ENCODE measurements at places on chromosomes 4 and X. TPM values are rescaled to one million over a fixed set of nuclear protein-coding genes. Genes with fewer than 3 reads are reported as not detected.

DNA sequence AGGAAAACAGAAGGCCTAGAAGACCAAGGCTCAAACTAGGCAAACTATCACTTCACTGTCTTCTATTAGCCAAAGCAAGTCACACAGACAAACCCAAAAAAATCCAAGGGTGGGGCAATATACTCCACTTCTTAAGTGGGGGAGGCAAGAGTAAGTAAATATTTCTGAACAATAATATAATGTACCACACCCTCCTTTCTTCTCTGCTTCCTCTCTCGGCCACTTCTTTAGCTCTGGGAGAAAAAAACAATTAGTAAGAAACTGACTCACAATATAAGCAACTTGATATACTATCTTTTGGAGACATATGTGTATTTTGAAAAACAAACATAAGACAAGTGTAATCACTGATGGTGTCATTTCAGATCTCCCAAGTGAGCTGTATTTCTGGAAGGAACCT is 14.8 kb downstream of the DCAF8L1 start:
- no peak for DNase-seq

DNA sequence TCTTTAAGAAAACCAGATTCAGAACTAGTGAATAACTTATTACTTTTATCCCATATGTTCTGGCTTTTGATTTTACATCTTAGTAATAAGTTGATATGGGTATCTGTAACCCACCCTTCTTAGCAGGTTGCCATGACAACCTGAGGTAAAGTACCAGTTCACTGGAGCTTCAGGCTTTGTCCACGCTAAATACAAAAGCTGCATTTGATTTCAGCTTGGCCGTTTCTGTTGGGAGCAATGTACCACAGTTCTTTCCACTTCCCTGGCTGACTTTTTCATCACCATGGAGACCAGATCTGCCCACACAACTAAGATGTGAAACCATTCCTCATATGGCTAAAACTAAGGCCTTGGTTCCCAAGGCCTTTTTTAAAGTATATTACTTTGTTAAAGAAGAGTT is 26.1 kb downstream of the KLHL34 start:
- DNase-seq, result no peak

DNA sequence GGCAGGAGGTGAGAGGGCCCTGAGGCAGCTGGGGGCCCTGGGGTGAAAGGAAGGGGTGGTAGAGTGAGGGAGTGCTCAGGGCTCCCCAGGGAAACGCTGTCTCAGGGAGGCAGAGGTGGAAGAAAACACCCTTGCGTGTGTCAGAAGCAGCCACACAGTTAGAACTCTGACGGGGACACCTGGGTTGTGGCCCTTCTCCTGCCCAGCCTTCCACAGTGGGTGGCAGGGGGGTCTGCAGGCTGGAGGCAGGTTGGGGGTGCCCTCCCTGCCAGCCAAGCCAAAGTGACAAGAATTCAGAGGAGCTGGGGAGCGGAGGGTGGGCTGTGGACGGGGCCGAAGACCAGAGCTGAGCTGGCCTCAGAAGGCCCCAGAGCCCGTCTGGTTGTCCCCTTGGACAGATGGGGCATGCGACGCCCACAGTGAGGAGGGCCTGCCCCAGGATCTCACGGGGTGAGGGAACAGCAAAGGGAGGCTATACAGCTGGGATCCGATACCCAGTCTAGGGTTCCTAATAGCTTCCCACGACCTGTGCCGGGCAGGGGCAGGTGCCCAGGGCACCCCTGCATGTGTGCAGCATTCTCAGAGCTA is 105.2 kb upstream of the ADRA2C start:
- no peak for DNase-seq

DNA sequence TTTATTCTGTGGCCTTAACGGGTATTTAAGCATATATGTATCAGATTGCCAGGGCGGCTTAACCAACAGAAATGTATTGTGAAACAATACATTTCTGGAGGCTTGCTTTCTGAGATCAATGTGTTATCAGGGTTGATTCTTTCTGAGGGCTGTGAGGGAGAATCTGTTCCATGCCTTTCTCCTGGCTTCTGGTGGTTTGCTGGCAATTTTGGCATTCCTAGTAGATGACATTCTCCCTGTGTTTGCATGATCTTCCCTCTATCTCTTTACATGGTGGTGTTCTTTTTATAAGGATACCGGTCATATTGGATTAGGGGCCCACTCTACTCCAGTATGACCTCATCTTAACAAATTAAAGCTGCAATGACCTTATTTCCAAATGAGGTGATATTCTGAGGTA is 16.9 kb upstream of the CEP135 start:
- DNase-seq, result no peak

GRCh38 chr4:142396279-142396678 is 449.8 kb downstream of the INPP4B start:
- no peak for DNase-seq

DNA sequence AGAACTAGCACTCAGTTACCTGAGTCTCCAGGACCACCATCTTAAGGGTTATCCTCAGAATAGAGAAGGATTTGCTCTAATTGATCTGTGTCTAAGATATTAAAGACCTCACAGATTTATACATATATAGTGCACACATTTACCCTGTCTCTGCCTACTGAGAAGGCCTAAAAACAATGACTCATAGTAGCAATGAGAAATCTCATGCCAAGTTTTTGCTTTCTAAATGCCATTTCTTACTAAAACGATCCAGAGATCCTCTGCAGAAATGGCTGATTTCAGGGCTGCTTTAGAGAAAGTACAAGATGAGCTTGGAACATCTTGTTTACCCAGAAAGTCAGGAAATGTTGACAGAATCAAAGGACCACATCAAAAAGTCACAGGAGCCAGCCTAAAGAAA is 79.1 kb upstream of the INPP4B start:
- DNase-seq, result no peak

DNA sequence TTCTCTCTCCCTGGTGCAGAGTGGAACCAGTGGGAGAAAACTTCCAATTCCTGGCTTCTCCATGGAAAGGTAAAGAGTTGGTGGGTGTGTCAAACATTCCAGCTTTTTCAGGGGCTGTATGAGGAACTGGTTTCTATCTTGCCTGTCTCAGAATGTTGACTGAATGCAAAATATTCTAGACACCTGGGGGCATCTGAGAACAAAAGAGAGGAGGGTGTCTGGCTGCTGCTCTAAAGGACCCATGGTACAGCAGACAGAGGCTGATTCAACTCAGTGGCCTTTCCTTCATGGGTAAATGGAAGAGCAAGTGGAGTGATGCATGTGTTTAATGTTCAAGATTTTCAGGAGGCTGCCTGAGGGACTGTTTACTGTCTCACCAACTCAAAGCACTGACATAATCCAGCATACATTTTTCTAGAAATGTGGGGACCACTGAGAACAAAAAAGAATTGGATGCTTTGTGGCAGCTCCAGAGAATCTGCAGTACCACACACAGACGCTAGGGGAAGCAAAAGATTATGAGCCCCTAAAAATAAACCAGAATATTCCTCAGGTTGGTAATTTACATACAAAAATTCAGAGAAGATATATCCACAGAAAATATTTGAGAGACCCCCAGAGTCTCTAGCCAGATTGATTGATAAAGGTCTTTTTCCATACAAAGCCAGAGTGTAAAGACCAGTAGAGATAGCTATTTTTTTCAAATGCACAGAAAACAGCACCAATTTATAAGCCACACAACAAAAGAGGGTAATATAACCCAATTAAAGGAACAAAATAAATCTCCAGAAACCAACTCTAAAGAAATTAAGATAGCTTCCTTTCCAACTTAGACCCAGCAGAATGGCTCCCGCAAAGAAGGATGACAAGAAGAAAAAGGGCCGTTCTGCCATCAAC is 48.0 kb upstream of the STARD8 start:
- DNase-seq, result peak; percentile 10

- DNase-seq, result no peak
These were observed 41.7 kb downstream of the LIN54 start for GRCh38 chr4:82968972-82969371.

Gene KDR
- 0.13 TPM for total RNA-seq

- DNase-seq, result no peak
These were observed 851.9 kb upstream of the FRG1 start for GRCh38 chr4:189088780-189089179.

- no peak for DNase-seq
These were observed 265.2 kb upstream of the BOD1L1 start for GRCh38 chr4:13892739-13893105.

GRCh38 chr4:117479673-117480072 is 394.3 kb upstream of the TRAM1L1 start:
- DNase-seq, result no peak

GRCh38 chrX:148507418-148507817 is 7.0 kb downstream of the AFF2 start:
- no peak for DNase-seq

Gene UCHL1
- total RNA-seq, result 0.42 TPM

Gene DOK7
- total RNA-seq, result not detected

GRCh38 chrX:148914783-148915182 is 414.4 kb downstream of the AFF2 start:
- DNase-seq, result no peak

GRCh38 chrX:153411988-153412574 is 809 bp downstream of the ZFP92 start:
- DNase-seq, result no peak
